ENCODE measurements at places on chromosomes 13 and 19.
A peak's percentile ranks its signal among the peaks of the same experiment; 100 is the strongest.

GRCh38 chr19:13163609-13164342 lies 13.6 kb downstream of the IER2 start:
- peak; percentile 82 for DNase-seq

DNA sequence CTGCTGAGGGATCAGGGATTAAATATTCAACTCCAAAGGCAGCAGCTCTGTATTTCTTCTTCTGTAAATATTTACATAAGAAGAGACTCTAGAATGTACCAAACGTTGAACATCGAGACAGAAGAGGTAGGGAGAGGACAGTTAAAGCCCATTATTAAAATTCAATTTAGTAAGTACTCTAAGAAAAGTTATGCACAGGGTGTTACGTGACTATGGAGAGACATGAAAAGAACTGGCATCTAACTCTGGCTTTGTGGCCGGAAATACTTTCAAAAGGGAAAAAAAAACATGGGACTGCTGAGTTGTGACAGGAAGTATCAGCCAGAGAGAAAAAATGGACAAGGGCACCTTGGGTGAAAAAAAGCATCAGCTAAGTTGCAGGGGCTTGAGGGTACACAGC lies 36.7 kb downstream of the LNX2 start:
- peak; percentile 29 for DNase-seq

DNA sequence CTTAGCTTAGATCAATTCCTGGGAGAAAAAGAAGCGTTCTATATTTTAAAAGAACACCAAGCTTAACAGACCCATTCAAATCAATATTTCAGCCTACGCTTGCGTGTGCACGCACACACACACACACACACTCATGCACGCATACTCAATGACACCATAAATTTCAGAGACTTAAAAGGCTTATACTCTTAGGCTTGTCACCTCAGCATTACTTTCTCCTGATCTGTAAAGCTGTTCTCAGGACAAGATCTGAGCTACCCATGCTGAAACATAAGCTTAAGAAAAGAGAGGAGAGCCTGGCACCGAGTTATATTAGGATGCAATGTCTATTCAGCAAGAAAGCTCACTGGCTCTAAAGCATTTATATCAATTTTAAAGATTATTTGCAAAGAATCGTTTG lies 368.5 kb downstream of the FGF14 start:
- no peak for DNase-seq

- DNase-seq = no peak
Observed at GRCh38 chr19:41430922-41431321, 3.7 kb upstream of the B3GNT8 start.

- no peak for DNase-seq
Observed at GRCh38 chr19:15220833-15221232, 11.4 kb downstream of the EPHX3 start.

DNA sequence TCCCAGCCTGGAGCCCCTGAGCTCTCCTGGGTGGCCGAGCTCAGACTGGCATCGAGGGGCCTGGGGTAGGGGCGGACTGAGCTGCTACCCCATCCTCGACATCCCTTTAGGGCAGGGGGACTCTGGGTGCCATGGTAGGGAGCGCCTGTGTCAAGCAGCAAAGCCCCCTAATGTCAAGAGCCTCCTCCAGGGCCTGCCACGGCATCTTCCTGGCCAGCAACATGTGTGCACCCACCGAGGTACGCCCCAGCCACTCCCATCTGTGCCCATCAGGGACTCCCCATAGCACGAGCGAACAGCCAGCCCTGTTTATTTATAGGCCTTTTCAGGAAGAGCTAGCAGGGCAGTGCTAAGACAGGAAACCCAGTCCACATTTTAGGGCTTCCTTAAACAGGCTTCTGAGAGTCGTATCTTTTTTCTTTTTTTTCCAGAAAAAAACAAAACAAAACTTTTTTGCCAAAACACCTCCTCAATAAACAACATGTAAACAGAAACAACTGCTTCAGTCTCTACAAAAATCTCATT lies 14.3 kb downstream of the LRP3 start:
- DNase-seq = no peak

DNA sequence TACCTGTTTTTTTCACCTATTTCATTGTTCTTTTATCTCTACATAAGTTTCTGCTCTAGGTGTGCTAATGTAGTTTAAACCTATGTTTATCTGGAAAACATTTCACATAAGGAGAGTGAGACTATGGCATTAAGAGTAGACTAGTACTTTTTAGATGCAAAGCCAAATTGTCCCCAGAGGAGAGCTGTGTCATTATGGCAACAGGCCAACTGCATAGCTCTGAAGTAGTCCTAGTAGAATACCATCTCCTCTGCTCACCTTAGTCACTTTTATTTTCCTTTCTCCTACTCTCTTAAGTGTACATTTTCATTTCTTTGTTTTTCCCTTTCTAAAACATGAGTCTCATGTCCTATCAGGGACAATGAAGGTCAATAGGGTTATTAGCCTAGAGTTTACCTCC lies 123.1 kb downstream of the ITGBL1 start:
- no peak for DNase-seq

GRCh38 chr19:11224429-11224828 lies 15.0 kb upstream of the ANGPTL8 start:
- DNase-seq = no peak

- peak; percentile 85 for DNase-seq
Observed at GRCh38 chr13:40469581-40470310, 196.7 kb downstream of the FOXO1 start.

DNA sequence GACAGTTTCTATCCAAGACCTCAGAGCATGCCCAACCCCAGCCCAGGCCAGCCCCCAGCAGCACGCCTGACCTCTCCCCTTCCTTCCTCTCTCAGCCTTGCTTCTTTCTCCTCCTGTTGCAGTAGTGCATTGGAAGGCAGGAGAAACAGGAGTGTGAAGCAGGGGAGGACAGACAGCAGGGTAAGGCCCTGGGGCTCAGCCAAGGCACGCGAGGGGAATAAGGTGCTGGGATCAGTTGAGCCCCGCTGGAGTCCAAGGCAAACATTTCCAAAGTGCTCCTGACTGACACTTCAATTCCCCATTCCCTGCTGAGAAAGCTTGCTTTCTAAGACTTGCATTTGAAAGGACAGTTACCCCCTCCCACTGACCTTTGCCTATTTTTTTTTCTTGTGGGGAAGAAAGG lies 73.1 kb upstream of the OLFM4 start:
- no peak for DNase-seq

- DNase-seq = no peak
Observed at GRCh38 chr13:109465148-109465547, 321.2 kb downstream of the IRS2 start.

DNA sequence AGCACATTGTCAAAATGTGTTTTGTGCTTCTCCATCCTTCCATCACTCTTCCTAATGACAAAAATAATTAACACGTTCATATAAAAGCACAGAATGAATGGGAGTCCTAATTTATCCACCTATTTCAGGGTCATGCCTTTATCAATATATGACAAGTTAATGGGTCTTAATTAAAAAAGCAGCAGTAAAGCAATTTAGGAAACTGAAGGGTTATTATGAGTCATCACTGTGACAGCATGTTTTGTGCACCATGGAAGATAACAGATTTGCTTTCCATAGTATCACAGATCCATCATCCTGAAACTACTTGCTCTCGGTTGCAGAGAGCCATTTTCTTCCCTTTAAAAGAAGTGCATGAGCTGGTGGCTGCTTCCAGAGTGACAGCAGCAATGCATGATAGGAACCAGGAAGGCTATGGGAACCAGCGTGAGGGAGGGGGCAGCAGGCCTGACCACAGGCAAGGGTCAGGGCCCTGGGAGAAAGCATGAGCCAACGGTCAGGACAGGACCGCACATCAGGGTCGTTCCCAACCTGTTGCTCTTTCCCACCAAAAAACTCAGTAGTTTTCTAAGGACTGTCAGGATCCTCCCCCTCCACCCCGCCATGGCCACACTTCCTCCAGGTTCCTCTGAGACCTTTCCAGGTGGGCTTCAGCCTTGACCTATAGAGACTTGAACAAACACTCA lies 784.1 kb downstream of the UQCRFS1 start:
- DNase-seq = no peak

DNA sequence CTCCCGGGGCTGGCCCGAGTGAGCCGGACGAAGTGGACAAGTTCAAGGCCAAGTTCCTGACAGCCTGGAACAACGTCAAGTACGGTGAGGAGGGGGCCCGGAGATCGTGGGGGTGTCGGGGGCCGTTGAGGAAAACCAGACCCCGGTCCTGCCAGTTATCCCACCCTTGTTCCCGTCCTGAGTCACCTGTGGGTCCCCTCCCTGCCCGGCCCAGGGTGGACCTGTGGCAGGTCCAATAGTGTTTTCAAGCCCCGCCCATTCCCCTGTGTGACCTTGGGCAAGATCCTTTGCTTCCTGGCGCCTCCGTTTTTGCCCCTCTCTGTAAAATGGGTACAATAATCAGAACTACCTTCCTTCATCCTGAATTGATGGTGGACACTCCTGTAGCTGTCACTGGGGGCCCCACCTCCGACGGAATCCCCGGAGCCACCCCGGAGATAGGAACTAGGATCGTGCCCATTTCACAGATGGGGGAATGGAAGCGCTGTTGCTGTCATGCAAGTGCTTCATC lies 593 bp downstream of the ATG4D start:
- peak; percentile 35 for DNase-seq

GRCh38 chr19:6103894-6104293 lies 6.4 kb downstream of the RFX2 start:
- no peak for DNase-seq

GRCh38 chr19:44909775-44910174 lies 4.2 kb downstream of the APOE start:
- DNase-seq = no peak

GRCh38 chr19:48887861-48888612 lies 10.5 kb downstream of the TULP2 start:
- DNase-seq = no peak

- no peak for DNase-seq
Observed at GRCh38 chr13:41938918-41939317, 22.0 kb downstream of the VWA8 start.

GRCh38 chr13:20303636-20304035 lies 71.5 kb upstream of the GJB6 start:
- DNase-seq = no peak

- DNase-seq = no peak
Observed at GRCh38 chr13:30340331-30341250, 33.2 kb upstream of the KATNAL1 start.

DNA sequence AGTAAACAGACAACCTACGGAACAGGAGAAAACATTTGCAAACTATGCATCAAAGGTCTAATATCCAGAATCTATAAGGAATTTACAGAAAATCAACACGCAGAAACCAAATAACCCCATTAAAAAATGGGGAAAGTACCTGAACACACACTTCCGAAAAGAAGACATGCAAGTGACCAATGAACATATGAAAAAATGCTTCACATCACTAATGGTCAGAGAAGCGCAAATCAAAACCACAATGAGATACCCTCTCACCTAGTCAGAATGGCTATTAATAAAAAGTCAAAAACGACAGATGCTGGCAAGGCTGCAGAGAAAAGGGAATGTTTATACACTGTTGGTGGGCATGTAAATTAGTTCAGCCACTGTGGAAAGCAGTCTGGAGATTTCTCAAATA lies 29.5 kb downstream of the SLC25A15 start:
- no peak for DNase-seq

DNA sequence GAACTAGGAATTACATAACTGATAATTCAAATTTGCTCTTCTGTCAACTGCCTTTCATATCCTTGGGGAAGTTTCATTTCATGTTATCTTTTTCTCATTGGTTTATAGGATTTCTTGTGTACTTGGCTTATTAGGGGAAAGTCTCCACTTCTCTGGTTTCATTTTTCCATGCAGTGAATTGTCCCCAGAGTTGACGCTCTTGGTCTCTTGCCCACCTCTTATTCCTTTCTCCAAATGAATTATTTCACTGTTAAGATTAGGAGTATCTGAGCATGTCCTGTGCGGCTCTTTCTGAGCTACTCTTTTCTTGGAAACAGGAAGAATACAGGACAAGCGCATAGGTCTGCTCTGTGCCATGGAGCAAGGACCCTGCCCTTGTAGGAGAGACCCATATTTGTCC lies 104.8 kb downstream of the POSTN start:
- DNase-seq = no peak

DNA sequence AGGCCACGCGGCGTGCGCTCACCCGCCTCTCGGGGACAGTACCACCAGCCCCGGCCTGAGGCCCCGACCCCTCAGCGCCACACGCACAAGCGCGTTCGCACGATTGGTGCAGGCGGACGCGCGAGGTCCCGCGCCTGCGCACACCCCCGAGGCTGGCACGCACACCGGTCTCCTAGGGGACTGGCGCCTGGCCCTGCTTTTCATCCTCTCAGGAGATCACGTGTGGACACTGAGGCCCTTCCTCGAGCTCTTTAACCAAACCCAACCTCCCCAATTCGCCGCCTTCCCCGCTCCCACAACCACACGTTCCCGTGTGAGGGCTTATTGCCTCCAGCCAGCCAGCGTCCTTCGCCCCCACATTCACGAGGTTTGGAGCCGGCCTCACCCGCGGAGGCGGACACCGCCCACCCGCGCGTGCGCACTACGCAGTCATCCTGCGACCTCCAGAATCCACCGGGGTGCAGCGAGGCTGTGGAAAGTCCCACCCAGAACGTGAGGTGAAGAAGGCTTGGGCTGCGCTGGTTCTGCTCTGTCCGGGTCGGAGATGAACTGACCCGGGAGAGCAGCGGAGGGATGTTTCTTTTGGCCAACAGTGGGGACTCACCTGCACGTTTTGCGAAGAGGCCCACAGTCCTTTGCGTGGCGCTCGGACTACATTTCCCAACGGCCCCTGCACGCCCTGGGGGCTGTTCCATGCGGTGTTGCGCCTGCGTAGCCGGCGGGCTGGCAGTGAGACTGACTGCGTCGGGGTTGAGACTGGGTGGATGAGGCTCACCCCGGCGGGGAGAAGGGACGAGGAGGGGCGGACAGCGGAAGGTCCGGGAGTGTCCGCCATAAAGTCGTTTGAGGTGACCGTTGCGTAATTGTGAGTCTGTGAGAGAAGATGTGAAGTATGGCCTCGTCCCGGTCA lies 539 bp upstream of the ZNF667 start:
- DNase-seq = no peak

GRCh38 chr19:12139885-12140544 lies at the start of gene ZNF20:
ZNF20 (minus strand) TSS chr19:12140350; CDS start chr19:12140182, 168 bp downstream.
- peak; percentile 95 for DNase-seq

DNA sequence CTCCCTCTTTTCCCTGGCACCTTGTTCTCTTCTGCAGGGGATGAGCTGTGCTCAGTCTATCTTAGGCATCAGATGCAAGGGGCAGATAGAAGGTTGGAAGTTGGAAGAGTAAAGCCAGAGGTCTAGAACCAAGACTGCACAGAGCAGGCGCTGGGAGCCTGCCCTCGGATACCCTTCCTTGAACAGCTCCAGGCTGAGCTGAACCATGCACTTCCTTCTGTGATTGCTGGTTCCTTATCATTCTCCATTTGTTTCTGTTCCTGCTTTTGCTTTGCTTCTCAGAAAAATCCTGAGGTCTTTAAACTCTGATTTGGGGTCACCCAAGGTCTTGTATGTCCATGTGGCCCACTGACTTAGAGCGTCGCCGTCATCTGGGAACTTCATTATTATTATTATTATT lies 36.3 kb downstream of the ARHGEF18 start:
- DNase-seq = no peak

GRCh38 chr13:113589251-113589960 lies 4.9 kb downstream of the TFDP1 start:
- no peak for DNase-seq

GRCh38 chr13:26786651-26787295 lies 26.2 kb upstream of the GPR12 start:
- DNase-seq = no peak

- no peak for DNase-seq
Observed at GRCh38 chr13:82850644-82851043, 1031.6 kb downstream of the SLITRK1 start.

All from COLO829 (cell line).